ENCODE measurements at places on chromosomes 6 and 20.
A peak's percentile ranks its signal among the peaks of the same experiment; 100 is the strongest.

- no peak for DNase-seq
Measured at GRCh38 chr6:150894191-150894744, 28.8 kb downstream of the MTHFD1L start.

DNA sequence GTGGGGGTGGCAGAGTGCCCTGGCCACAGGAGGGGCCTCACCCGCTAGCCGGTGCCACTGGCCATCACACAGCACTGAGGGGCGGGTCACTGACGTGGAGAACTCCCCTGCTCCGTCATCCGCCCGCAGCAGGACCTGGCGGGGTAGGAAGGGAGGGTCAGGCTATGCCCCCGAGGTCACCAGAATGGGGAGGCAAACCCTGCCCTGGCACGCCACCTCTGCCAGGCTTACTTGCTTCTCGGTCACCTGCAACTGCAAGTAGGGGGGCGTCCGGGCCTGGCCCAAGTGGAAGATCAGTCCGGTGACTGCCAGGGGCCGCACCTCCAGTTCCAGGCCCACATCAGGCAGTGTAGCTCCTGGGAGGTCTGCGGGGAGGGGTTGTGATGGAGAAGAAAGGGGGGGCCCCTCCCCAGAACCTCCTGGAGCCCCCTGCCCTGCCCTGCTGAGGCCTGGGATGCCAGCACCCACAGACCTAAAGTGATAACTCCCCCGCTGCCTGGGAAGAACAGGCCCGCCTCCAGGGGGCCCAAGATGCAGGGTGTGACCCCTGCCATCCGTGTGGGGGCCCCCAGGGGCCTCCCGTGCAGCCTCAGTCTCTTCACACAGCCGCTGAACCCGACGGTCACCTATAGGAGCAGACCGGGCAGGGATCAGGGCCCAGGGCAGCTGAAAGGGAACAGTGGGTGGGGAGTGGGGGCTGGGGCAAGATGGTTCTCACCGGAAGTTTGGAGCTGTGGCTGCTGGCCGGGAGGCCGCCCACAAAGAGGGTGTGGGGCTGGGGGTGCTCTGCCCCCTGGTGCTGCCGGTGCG is 7.4 kb downstream of the ADRM1 start:
- DNase-seq = no peak

DNA sequence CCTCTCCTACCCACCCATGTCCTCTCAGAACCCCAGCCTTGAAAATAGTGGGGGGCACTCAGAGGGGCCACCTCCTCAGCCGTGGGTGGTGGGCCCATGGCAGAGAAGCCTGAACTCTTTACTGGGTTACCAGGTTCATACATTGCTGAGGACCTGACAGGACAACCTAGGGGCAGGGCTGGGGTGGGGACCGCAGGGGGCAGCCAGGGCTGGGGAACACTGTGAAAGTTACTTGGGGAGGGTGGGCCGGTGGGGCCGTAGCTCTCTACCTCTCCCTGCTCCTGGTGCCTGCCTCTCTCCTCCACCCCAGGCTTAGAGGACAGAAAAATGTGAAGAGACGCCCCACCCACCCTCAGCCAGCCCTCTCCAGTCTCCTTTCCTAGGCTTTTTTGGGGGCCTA is 15.4 kb downstream of the MDFI start:
- no peak for DNase-seq

DNA sequence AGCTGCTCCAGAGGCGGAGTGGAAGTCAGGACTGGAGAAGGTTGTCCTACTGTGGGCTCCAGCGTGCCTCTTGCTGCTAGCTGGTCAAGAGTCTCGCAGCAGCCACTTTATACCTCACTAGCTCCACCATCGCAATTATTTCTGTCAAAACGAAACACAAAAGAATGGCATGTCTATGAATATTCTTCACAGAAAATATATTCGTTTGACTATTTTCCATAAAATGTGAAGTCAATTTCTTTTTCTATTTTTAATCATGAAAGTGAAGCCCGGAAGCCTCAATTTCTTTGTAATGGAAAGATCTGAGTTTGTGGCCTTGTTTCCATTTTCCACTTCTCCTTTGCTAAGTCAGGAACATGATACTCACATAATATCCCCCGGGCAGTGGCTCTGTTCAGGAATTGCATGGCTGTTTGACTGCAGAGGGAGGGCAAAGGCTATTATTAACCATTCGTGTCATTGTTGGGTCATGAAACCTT is 51.7 kb downstream of the DTD1 start:
- no peak for DNase-seq

DNA sequence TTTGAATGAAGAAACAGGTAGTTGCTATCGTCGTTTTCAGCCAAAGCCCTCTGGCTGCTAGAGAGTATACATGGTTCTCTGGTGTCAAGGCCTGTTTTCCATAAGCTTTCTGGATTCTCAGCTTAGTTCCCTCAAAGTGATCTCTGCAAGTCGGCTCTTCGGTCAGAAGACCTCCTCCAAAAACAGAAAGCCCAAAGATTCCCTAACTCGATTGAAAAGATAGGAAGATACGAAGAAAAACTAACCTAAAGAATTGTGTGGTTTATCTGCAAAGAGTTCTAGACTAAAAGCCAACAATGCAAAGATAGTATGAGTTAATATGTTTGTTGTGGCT is 545 bp upstream of the ASCC3 start:
- DNase-seq = peak; percentile 36

GRCh38 chr6:42618686-42619085 is 54.9 kb downstream of the UBR2 start:
- DNase-seq = peak; percentile 74

GRCh38 chr6:136716917-136717715 is 75.2 kb downstream of the MAP3K5 start:
- DNase-seq = no peak

DNA sequence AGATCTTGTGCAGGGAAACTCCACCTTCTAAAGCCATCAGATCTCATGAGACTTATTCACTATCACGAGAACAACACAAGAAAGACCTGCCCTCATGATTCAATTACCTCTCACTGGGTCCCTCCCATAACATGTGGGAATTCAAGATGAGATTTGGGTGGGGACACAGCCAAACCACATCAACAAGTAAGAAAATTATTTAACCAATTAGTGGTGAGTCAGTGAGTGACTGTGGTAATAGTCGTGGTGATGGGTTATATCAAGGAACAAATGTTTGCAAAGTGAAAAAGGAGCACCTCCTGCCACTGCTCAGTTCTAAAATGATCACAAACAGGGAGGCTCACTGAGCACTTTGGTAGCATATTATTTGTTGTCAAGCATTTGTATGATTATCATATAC is 20.6 kb downstream of the EPM2A start:
- no peak for DNase-seq

GRCh38 chr6:14682812-14683211 is 563.1 kb upstream of the JARID2 start:
- DNase-seq = peak; percentile 64
